ENCODE measurements at places on chromosomes 13 and 19.

DNA sequence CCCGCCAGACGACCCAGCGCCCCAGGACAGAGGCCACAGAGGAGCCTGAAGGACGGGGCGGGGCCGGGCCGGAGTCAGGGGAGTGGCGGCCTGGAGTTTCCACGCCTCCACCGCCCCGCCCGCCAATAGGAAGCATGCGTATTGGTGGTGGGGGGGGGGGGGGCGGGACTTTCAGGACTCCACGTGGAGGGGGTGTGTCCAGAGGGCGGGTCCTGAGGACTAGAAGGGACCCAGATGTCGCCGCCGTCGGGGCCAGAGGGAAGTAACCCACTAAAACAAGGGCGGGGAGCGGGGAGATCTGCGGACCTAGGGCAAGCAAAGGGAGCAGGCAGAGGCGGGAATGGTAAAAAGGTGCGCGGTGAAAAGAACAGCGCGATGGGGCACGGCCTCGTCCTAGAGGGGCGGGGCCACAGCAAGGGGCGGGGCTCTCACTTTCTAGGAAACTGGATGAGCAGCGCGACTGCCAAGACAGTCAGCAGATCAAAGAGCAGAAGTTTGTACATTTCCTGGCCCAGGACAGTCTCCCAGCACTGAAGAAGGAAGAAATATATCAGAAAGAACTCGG lies 2.8 kb upstream of the LENG1 start:
- DNase-seq: peak; percentile 82

- DNase-seq: peak; percentile 7
Measured at GRCh38 chr13:44652962-44653660, 77.0 kb upstream of the TSC22D1 start.

GRCh38 chr13:100803091-100803490 lies 128.5 kb upstream of the TMTC4 start:
- DNase-seq: no peak

DNA sequence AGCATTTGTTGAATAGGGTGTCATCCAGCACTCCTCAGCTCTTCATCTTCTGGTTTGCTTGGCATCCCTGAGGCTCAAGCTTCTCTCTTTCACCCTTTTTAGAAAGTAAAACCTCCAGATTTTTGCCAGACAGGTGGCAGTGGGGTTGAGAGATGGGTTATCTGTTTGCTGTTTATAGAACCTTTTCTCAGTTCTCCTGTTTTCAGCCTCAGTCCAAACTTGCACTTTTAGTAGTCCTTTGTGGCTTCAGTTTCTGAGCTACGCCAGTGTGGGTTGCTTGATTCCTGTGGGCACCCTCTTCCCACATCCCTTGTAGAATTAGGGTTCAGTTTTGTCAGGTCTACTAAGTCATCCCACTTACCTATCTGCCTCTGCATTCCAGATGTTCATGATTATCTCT lies 147.9 kb downstream of the PAN3 start:
- DNase-seq: no peak

DNA sequence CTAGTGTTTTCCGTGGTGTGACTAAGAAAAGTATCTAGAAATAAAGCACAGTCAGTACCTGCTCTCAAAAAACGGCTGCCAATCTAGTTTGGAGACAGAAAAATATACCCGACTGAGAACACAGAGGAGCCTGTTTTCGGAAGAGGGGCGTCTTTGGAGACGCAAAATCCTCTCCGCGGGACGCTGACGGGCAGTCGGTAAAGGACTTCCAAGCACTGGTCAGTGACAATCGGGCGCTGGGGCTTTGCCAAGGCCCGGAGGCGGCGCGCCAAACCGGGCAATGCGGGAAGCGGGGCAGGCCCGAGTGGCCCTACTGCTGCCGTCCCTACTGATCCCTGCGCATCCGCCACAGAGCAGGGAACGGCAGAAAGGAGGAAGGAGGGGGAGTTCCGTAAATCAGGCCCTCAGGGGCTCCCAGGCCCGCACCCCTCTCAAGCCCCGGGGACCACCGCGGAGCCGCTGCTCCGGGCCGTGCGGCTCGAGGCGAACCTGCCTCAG lies 588 bp upstream of the DPY19L3 start:
- no peak for DNase-seq

- DNase-seq: no peak
Measured at GRCh38 chr19:43437712-43438111, 23.0 kb downstream of the TEX101 start.

DNA sequence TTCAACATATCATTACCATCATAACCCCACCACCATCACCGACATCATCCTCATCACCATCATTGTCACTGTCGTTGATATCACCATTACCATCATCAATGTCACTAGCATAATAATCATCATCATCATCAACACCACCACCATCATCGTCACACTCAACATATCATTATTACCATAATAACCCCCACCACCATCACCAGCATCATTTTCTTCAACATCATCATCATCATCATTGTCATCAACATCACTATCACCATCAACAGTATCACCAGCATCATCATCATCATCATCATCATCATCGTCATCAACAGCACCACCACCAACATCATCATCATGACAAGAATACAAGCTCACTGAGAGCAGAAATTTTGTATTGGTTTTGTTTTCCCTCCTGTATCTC lies 83.8 kb downstream of the MBD3L1 start:
- no peak for DNase-seq

DNA sequence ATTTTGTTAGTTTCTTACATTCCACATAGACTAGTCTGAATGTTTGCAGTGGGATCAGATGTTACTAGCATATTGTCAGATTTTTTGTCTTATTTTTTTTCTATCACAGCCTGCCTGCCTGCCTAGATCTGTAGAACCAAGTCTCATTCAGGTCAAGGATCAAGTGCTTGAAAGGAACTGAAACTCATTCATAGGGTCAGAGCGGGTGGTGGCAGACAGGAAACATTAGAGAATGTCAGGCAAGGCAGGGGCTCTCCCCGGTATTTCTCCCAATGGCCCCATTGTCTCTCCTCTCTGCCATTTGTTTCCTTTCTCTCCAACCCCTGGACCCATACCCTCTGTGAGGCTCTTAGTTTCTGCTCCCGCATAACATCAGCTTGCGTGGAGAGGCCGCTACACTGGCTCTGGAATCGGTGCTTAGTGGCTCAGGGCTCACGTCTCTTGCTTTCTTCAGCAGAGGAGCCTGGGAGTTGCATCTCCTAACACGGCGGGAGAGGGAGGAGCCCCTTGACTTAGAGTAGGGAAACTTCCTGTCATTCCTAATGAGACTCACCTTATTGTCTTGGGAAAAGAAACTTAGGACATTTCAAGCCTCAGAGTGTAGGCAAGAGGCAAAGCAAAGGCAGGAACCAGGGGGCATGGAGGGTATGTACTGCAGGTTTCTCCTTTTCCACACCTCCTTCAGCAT lies 35.6 kb upstream of the SPATA13 start:
- DNase-seq: no peak

GRCh38 chr13:85287528-85287927 lies 511.7 kb downstream of the SLITRK6 start:
- no peak for DNase-seq

- no peak for DNase-seq
Measured at GRCh38 chr19:2113439-2114211, 16.9 kb downstream of the IZUMO4 start.

- no peak for DNase-seq
Measured at GRCh38 chr13:27200413-27201070, 28.9 kb upstream of the USP12 start.

DNA sequence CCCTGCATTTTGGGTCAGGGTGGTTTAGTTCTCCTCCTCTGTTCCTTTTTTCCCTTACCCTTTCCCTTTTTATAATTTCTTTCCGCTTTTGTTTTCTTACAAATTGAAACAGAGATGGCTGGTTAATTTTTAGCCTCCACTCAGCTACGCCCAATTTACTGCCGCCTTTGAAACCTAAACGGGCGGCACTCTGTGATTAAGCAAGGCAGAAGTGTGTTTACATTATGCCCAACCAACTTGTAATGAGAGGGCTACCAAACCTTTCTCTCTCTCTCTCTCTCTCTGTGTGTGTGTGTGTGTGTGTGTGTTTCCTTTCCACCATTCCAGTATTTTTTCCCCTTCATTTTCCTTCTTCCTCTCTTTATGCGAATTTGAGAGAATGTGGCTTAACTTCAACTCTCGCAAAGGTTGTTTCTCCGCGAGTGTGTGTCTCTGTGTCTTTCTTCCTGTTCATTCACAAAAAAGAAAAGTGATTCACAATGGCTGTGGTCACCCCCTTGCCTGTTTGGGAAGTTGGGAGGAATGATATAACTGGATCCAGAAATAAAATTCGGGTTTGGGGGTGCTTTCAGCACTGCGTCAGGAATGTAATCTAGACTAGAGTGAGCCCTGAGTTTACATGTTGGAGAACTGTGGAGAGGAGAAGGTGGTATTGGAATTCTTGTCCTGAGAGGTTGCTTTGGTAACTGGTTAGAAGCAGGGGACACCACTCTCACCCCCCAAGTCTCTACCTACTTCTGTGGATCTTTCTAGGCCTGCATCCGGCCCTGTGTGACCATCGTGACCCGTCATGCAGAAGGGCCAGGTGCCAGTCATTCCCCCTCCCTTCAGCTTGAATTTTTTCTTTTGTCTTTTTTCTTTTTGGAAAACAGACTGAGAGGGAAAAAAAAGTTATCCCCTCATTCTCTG lies 31.4 kb downstream of the NFIX start:
- no peak for DNase-seq

DNA sequence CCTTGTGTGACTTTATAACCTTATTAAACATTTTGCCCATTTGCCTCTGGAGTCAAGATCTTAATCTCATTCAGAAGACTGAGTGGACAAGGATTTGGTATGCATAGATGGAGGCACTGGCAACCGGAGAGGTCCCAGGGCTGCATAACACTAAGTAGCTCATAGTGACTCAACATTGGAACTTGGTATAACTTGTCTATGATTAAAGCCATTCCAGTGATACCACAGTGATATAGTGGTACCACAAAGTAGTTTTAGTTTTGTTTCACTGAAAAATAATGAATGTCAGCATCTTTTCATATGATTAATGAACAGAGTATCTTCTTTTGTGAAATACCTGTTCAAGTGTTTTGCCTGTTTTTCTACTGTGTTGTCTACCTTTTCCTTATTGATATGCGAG lies 26.4 kb downstream of the CDK8 start:
- no peak for DNase-seq

- DNase-seq: peak; percentile 47
Measured at GRCh38 chr19:33214596-33214995, 11.1 kb downstream of the SLC7A10 start.

DNA sequence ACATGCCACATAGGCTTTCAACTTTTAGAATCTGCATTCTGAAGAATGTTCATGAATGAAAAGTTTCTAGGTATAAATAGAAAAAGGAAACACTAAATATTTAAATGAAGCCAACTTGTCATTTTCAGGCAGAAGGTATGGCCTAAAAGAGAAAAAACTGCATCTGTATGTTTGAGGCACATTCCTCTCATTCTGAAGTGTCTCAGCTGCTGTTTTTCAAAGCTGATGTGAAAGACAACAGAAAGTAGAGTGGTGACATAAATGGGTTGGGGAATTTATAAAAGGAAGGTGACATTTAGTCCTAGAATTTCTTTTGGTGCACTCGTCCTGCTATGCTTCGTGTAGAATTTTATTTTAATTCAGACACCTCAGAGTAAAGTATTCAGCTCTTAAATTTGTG lies 539.6 kb upstream of the SLITRK5 start:
- no peak for DNase-seq

- DNase-seq: peak; percentile 23
Measured at GRCh38 chr13:24834902-24835510, 71.0 kb downstream of the RNF17 start.

GRCh38 chr13:94480672-94481145 lies 1.2 kb upstream of the DCT start:
- no peak for DNase-seq

DNA sequence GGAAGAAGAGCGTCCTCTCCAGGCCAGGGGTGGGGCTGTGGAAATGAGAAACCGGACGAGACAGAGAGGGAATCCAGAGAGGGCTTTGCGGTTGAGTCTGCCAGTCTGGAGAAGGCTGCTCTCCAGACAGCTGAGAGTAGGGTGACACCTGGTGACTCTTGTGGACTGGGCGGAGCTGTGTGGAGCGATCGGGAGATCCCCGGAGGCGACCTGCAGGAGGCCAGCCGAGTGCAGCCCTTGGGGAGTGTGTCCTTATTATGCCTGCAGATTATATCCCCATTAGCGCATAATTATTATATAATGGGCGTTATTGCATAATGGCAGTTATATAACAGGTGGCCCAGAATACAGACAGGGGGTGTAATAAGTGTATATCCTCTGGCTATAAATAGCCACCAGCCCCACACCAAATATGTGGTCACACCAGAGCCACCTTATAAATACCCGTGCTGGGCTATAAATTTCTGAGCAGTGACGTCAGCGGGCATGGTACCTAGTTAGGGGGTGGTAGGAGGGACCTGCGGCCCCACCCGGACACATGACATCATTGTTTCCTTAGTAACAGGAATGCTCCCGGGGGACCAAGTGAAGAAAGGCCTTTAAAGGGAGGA lies 41.2 kb downstream of the NFIX start:
- peak; percentile 80 for DNase-seq

DNA sequence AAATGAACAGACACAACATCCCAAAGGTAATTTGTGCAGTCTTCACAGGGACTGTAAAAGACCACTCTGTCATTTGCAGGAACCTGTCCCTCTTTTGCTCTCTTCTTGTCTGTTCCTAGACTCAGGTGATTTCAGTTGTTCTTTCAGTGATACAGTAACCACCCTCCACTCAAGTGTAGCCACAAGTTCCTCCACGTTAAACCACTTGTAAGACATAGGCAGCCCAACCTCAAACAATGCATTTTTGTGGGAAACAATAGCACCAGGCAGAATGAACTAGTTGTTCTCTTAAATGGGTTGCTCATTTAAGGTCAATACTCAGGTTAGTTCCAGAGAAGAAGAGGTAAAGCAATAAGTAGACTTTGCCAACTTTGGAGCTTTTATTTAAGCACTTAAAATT lies 359.4 kb downstream of the MZT1 start:
- no peak for DNase-seq

GRCh38 chr19:35088131-35088913 lies 27.3 kb upstream of the FXYD3 start:
- no peak for DNase-seq

DNA sequence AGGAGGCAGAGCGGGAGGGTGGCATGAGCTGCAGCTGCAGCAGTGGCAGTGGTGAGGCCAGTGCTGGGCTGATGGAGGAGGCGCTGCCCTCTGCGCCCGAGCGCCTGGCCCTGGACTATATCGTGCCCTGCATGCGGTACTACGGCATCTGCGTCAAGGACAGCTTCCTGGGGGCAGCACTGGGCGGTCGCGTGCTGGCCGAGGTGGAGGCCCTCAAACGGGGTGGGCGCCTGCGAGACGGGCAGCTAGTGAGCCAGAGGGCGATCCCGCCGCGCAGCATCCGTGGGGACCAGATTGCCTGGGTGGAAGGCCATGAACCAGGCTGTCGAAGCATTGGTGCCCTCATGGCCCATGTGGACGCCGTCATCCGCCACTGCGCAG lies 2.0 kb downstream of the EGLN2 start:
- no peak for DNase-seq

GRCh38 chr19:47428177-47428894 lies 9.0 kb upstream of the MEIS3 start:
- peak; percentile 100 for DNase-seq

- no peak for DNase-seq
Measured at GRCh38 chr13:105814219-105814901, 721.1 kb downstream of the EFNB2 start.
